RCC 7860 (cell line): ENCODE measurements at places on chromosomes 4 and X.

GRCh38 chrX:132375941-132376340, 112.9 kb downstream of the MBNL3 start:
- no peak for DNase-seq

- peak; percentile 80 for DNase-seq
Observed at GRCh38 chr4:83128240-83128929, 13.9 kb upstream of the PLAC8 start.

- peak; percentile 35 for DNase-seq
Observed at GRCh38 chr4:136484996-136485395, 1047.3 kb downstream of the PCDH18 start.

DNA sequence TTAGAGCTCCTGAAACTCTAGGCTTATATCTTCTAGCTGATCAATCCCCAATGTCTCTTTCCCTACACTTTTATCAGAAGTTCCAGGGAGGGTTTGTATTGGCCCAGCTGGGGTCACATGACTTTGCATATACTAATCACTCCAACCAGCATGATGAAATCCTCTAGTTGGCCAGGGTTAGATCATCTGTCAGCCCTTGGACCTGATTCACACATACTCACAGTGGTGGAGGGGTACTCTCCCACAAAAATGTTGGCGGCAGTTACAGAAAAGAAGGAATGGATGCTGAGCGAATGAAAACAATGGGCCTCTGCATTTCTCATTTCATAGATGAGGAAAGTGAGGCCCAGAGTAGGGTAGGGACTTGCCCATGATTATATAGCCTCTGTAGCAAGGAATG, 151.1 kb downstream of the PJA1 start:
- no peak for DNase-seq

DNA sequence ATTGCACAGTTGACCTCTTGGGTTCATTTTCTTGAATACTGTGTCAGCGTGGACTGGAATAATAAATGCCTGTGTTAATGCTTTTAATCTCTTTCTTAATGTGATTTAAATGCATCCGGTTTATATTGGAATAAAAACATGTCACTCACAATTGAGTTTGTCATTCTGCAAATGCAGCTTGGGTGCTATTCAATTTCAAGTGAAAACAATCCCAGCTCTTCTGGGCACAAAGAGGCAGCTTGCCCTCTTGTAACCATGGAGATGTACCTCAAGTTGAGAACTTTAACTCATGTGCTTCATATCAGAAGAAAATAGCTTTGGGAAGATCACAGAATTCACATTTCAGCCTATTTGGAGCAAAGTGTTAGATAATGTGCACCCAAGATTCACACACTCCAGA, 355.7 kb upstream of the GNPDA2 start:
- DNase-seq: no peak

- peak; percentile 82 for DNase-seq
Observed at GRCh38 chr4:3302173-3302785, 9.5 kb downstream of the RGS12 start.

DNA sequence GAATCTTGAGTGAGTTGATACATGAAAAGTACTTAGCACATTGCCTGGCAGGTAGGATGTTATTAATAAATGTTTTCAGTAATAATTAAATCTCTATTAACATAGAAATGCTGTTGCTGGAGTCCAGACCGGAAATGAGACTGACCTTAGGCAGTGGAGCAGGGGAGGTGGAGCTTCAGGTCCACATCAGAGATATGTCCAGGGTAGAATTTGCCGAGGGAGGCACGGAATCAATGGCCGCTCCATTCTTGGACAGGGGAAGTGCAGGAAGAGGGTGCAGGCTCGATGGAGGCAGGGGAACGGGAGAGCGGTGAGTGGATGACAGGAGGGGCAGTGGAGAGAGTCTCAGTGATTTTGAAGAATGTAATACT, 107.3 kb downstream of the GATB start:
- DNase-seq: no peak

DNA sequence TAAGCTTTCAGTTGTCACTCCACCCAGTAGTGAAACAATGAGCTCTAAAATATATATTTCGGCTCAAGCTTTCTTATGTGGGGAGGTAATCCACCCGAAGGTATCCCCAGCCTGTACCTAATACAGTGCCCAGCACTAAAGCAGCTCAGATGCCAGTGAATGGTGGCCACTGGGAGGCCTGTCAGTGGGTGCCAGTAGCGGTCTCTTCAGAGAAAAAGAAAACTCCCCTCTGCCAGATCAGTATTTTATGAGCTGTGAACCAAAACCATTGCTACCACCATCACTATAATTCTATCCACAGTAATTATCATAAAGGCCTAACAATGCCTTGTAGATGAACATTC, 835 bp upstream of the NFKB1 start:
- DNase-seq: peak; percentile 23

DNA sequence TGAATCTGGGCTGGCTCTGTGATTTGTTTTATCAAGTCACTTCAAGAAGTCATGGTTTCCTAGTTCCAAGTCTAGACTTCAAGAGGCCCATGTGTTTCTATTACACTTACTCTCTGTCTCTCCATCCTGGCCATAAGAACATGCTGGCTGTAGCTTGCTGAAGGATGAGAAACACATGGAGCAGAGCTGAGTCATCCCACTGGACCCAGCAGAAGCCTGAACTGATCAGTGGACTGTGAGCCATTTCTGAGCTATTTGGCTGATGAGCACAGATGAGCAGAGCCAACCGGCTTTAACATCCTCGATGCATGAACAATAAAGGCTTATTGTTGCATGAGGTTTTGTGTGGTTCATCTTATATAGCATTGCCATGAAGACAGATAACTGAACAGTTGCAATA, 290.6 kb upstream of the BOD1L1 start:
- DNase-seq: peak; percentile 96

DNA sequence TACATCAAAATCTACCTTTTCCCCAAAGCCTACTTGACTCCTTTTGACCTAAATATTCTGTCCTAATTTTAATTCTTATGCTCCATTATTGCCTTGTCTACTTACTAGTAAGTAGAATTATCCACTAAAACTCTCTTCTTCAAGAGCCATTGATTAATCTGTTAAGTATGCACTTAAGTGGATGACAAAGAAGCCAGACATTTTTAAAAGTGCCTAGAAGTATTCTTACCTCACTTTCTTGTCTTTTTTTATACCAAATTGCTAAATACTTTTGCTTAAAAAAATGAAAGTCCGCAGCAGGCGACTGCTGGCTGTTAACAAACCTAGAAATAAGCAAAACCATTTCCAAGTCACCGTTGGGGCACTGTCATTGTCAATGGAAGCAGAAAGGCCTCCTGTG, 20.1 kb upstream of the FRMPD4 start:
- DNase-seq: no peak

DNA sequence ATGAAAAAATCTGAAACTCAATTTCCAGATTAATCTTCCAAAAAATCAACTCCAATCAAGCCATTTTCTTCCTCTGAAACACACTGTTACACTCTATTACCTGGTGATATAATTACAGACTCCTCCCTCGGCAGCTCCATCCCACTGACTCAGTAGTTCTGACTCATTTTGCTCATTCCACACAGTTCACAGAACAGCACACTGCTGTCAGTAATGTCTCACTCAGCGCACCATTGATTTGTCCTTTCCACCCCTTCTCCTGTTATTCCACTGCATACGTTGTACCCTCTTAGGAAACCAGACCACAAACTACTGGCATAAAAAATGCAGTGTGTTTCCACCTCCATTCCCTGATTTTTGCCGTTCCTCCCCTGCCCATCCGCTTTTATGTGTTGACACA, 212.7 kb downstream of the SLIT2 start:
- DNase-seq: peak; percentile 90

- peak; percentile 75 for DNase-seq
Observed at GRCh38 chr4:71293705-71294104, 45.1 kb upstream of the SLC4A4 start.

DNA sequence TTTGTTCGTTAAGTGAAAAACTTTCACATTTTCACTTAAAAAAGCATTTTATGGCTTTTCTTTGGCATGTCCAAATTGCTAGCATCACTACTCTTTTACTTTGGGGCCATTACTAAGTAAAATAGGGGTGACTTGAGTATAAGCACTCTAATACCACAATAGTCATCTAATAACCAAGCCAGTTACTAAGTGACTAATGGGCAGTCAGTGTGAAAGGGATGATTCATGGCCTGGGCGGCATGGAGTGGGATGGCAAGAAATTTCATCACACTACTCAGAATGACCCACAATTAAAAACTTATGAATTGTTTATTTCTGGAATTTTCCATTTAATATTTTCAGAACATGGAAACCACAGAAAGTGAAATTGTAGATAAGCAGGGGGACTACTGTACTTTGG, 60.9 kb downstream of the BMP15 start:
- peak; percentile 65 for DNase-seq

- DNase-seq: no peak
Observed at GRCh38 chr4:26132858-26133257, 188.0 kb upstream of the RBPJ start.

- no peak for DNase-seq
Observed at GRCh38 chr4:129438456-129438981, 342.6 kb downstream of the C4orf33 start.

- peak; percentile 60 for DNase-seq
Observed at GRCh38 chr4:141636771-141637460, 533 bp downstream of the IL15 start.

GRCh38 chr4:99395595-99396364, 39.4 kb downstream of the ADH7 start:
- DNase-seq: peak; percentile 69

GRCh38 chr4:72665171-72665968, 96.3 kb upstream of the ADAMTS3 start:
- DNase-seq: no peak

- DNase-seq: no peak
Observed at GRCh38 chr4:127604949-127605709, 27.6 kb upstream of the INTU start.

GRCh38 chrX:140767646-140768045, 58.1 kb downstream of the LINC00632 start:
- DNase-seq: no peak

- no peak for DNase-seq
Observed at GRCh38 chrX:78922754-78923153, 22.4 kb upstream of the P2RY10 start.

- no peak for DNase-seq
Observed at GRCh38 chr4:18578307-18578706, 556.8 kb upstream of the LCORL start.

GRCh38 chr4:109665783-109666485, 37.3 kb downstream of the CASP6 start:
- no peak for DNase-seq

DNA sequence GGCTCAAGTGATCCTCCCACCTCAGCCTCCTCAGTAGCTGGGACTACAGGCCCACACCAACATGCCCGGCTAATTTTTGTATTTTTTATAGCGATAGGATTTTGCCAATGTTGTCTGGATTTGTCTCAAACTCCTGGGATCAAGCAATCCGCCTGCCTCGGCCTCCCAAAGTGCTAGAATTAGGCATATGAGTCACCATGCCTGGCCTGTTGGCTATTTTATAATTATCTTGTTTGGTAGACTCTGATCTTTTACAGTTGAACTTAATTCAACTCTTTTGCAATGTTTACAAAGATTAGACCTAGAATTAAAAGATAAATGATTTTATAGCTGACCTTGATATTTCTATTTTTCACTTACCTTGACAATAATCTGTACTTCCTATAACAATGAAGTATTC, 18.0 kb downstream of the DCK start:
- no peak for DNase-seq

GRCh38 chr4:174520660-174521059, 1.6 kb downstream of the HPGD start:
- DNase-seq: no peak

DNA sequence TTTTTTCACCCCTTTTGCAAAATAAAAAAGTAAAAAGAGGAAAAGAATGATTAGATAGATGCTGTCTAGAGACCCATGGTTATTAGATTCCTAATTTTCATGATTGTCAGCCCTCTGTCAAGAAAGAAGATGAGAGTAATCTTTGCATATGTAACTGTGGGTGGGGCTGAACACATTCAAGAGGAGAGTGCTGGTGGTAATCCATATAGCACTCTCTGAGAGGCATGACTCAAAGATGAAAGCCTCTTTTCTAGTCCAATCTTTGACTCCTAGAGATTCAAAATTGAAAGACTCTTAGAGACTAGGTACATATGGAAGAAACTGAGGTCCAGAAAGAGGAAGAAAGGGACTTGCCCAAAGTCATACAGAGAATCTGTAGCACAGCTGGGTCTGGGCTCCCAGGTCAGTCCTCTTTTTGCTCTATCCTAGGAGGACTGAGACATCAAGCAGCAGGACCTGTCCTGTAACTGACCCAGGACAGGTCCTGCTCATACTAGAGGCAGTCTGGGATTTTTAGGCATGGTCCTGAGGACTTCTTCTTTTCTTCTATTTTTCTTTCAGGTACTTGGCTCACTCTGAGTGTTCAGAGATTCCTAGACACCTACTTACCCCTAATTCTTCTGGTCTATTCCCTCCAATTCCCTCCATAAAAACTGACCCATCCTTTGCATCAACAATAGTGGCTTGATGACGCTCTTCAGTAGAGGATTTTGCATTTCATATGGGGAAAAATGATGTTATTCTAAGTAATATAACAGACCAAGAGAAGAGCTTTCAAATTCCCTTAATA, 23.8 kb downstream of the VSIG4 start:
- no peak for DNase-seq

GRCh38 chr4:142523111-142523510, 323.0 kb downstream of the INPP4B start:
- no peak for DNase-seq

- DNase-seq: no peak
Observed at GRCh38 chr4:4689694-4690440, 148.0 kb upstream of the STX18 start.

- DNase-seq: no peak
Observed at GRCh38 chrX:109596015-109596414, 29.0 kb downstream of the KCNE5 start.

GRCh38 chr4:177339477-177340374, 30.1 kb downstream of the NEIL3 start:
- peak; percentile 7 for DNase-seq

- no peak for DNase-seq
Observed at GRCh38 chr4:78464265-78464664, 87.3 kb upstream of the ANXA3 start.

DNA sequence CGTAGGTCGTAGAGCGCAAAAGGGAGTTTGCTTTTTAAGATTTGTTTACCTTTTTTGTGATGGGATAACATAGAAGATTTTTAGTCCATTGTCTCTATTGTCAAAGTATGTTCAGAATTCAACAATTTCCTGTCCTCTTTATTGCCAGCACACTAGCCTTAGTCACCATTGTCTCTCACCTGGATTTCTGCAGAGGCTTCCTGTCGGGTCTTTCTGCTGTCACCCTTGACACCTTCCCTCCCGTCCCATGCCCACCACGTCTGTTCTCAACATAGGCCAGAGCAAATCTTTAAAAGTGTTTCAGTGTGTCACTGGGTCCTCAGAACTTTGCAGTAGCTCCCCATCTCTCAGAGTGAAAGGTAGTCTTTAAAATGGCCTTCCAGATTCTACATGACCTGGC, 323.9 kb downstream of the TENM3 start:
- no peak for DNase-seq

- no peak for DNase-seq
Observed at GRCh38 chr4:71404049-71404448, 65.2 kb downstream of the SLC4A4 start.

GRCh38 chr4:182847576-182848450, 69.4 kb downstream of the DCTD start:
- no peak for DNase-seq
